Epithelial cell of proximal tubule (primary cell): ENCODE measurements at places on chromosomes 4 and X.

- no peak for DNase-seq
These were observed 523.6 kb downstream of the BCOR start for GRCh38 chrX:39574178-39574577.

DNA sequence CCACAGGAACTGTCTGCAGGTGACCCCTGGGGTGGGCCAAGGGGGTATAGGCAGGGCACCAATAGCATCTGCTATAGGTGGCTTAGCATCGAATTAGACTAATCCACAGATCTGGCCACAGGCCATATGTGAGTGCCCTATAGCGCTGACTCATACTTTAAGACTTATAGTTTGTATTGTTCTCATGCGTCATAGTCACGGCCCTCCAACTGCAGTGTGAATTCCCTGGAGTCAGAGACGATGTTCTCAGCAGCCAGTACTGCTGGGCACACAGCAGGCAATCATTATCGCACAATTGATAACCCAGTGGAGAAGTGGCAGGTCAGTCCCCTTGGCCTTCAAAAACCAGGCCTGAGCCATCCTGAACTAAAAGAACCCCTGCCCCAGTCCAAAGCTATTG lies 58.1 kb downstream of the ADGRG2 start:
- DNase-seq: no peak

DNA sequence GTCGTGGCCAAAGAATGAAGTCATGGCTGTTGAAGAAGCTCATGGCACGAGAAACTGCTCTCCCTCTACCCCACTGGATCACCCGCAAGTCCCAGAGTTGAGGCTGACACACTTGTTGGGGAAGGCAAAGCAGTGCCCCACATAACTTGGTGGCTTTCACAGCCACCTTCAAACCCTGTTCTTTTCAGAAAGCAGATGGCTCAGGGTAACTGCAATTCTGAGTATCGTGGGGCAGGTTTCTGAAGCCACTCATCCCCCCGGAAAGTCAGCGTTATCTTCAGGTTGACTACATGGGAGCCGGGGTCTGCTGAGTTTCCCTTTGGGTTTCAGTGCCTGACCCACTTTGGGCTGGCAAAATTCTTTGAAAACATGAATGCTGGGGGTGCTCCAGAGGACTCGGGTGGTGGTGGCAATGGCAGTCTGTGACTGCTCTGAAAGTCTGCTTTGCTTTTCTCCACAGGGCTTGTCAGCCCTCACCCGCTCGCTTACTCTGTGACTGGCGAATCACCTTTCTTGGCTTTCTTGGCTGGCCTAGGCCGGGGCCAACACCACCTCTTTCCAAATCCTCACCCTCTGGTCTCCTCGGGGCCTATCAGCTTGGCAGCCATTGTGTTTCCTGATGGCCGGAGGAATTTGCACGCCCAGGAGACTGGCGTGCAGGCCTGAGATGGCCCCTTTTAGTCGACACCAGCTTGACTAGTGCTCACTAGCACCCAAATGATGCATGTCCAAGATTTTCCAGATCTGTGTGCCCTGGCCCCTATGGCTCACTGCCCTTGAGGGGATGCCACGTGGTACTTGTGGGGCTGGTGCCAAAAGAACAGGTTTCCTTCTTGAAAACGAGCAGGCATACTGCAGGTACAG lies 7.3 kb downstream of the PPP1R3F start:
- DNase-seq: no peak

GRCh38 chr4:42570221-42570620 lies 86.7 kb downstream of the ATP8A1 start:
- DNase-seq: no peak

GRCh38 chr4:1401409-1402020 lies 4.7 kb downstream of the NKX1-1 start:
- DNase-seq: no peak

- no peak for DNase-seq
These were observed 11.7 kb upstream of the MAEA start for GRCh38 chr4:1277667-1278665.

DNA sequence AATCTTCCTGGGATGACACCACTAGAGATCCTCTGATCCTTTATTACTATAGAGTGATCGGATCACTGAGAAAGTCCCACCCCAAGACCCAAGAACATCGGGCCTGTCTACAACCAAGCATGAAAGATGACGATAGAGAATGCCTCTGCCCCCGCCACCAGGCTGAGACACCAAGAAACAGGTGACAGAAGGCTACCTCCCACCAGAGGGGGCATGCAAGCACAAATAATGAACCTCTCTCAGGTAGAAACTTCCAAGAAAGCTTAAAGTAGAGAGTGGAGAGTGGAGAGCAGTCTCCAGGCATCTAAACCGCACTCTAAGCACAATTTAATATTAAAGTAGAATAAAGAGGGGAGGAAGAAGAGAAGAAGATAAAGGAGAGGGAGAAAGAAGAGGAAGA lies 402.6 kb downstream of the INPP4B start:
- DNase-seq: no peak

- no peak for DNase-seq
These were observed 82.6 kb downstream of the HADH start for GRCh38 chr4:108072300-108072699.

DNA sequence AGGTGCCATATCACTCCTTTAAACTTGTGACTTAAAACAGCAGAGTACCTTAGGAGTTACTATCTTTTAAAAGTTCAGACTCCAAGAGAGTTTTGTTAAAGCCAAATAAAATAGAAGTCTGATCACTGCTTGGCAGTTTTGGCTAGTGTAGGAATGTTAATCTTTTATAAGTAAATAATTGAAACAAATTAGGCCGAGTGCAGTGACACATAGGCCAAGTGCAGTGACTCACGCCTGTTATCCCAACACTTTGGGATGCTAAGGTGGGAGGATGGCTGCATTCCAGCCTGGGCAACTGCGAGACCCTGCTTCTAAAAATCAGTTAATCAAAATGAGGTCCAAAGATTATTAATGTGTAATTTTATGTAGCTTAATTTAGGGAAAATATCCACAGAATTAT lies 37.2 kb downstream of the WDR44 start:
- DNase-seq: no peak

- no peak for DNase-seq
These were observed 212.9 kb downstream of the PDHA2 start for GRCh38 chr4:96052827-96053226.

DNA sequence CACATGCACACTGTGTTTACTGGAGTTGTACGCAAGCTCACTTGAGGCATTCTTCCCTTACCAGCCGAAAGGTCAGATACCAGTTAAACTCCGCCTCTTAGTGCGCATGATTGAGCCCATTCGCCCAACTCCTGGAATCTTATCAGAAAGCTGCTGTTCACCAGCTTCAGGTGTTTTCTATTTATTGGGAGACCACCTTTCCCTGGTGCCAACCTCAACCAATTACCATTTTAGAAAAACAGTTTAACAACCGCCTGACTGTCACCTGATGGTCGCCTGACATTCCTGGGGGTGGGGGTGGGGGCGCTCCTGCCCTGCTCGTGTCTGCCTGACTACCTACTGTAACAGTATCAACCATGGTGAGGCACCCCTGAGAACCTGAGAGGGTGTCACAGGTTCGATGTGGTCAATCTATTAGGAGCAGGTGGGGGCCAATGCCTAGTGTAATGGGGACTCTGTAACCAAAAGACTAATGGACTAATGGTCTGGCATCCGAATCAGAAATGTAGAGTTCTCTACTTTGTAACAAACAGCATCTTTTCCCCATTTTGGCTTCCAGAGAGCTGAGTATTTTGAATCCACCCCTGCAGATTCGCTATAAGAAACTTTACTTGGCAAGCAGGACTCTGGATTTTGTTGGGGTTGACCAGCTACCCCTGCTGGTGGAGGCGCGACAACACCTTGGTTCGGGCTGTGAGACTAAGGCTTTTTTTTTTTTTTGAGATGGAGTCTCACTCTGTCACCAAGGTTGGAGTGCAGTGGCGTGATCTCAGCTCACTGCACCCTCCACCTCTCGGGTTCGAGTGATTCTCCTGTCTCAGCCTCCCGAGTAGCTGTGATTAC lies 58.2 kb upstream of the ZNF157 start:
- DNase-seq: no peak

- no peak for DNase-seq
These were observed 877.8 kb downstream of the FAM133A start for GRCh38 chrX:94551831-94552230.

GRCh38 chr4:56752985-56753384 lies 68.5 kb downstream of the SPINK2 start:
- DNase-seq: no peak

- no peak for DNase-seq
These were observed 59.4 kb downstream of the CLNK start for GRCh38 chr4:10625131-10625530.

- no peak for DNase-seq
These were observed 161.7 kb downstream of the AFAP1 start for GRCh38 chr4:7777871-7778509.

GRCh38 chrX:103373581-103373980 lies 2.8 kb upstream of the BEX3 start:
- no peak for DNase-seq

- DNase-seq: no peak
These were observed 66.5 kb downstream of the SLIT2 start for GRCh38 chr4:20318001-20318908.

DNA sequence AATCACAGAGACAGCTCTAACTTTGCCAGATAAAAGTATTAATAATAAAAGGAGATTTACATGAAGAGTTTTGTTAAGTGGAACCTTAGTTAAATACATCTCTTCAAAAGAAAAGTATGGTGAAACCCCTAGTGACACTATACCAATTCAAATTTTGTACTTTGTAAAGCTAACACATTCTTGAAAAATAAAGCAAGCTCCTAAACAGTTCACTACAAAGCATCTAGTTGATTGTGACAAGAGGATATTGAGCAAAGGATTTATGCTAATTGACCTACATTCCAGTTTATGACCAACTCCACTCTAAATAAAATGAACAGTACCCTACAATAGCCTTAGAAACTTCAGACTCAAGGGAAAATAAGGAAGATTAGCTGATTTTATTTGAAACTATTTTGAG lies 69.4 kb upstream of the WDR17 start:
- no peak for DNase-seq

- no peak for DNase-seq
These were observed 461.2 kb upstream of the NR3C2 start for GRCh38 chr4:148903388-148903787.
